ENCODE measurements at places on chromosomes 11 and 22.

DNA sequence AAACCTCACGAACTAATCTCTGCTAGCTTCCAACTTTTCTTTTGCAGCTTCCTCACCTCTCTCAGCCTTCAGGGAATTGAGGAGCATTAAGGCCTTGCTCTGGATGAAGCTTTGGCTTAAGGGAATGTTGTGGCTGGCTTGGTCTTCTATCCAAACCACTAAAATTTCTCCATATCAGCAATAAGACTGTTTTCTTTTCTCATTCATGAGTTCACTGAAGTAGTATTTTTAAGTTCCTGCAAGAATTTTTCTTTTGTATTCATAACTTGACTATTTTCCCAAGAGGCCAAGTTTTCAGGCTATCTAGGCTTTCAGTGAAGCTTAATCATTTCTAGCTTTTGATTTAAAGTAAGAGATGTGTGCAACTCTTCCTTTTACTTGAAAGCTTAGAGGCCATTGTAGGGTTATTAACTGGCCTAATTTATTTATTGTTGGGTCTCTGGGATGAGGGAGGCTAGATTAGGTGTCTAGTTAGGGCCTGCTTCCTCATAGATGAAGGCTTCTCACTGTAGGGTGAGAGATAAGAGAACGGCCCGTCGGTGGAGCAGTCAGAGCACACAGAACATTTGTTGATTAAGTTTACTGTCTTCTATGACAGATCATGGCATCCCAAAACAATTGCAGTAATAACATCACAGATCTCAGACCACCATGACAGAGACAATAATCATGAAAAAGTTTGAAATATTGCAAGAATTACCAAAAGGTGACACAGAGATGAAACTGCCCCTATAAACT, 33.2 kb downstream of the CSF2RB start:
- DNase-seq, result no peak

DNA sequence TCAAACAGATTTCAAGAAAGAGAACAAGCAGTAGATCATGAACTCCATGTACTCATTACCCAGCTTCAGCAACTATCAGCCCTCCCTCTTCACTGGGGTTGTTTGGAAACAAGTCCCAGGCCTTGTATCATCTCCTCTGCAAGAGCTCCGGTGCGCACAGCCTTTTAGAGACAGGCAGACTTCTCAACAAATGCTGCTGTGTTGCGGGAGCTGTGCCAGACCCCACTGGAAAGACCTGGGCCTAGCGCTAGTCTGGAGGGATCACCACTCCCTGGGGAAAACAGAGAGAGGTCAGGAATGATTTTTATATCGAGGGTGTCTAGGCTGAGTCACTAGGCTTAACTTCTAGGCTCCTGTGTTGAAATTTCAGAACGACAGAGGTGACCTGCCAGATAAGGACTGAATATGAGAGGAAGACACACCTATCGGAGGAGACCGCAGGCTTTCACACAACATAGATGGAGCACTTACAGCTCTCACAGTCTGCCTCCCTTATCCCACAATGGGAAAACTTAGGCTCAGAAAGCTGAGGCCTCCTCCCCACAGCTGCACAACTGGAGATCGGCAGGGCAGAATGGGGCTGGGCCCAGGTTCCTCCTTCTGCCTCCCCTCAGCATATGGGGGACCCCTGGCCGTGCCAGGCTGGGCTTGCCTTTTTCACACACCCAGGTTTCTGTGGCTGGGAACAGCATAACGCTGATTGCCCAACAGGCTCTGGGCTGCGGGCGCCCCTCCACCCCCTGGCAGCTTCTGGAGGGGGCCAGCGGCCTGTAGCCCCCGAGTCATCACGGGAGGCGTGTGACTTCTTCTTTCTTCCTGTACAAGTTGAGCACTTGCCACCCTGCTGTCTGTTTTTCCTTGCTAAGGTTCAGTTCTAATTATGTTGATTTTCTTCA, 86.0 kb downstream of the PKNOX2 start:
- DNase-seq, result no peak

GRCh38 chr11:112620621-112621394, 340.4 kb upstream of the NCAM1 start:
- DNase-seq, result no peak

- no peak for DNase-seq
Observed at GRCh38 chr11:118804094-118804493, 13.1 kb upstream of the DDX6 start.

DNA sequence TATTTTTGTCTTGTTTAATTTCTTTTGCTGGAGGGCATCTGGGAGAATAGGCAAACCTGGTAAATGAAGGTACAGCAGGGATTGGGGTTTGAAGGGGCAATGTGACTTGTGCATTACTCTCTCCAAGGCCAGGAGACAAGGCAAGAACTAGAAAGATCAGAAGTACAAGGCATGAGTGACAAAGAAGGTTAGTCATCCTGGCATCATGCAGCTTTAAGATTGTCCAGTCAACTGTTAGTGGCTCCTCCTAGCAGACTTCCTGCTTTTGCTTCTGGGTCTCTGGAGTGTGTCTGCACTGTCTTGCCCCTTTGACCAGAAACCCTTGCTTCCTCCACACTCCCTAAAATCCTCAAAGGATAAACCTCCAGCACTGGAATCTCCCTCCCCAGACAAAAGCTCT, 27.2 kb upstream of the GLYATL1 start:
- DNase-seq, result no peak

GRCh38 chr11:21104641-21105040, 435.3 kb downstream of the NELL1 start:
- DNase-seq, result no peak

- no peak for DNase-seq
Observed at GRCh38 chr11:78187366-78188285, 800 bp downstream of the KCTD21 start.

DNA sequence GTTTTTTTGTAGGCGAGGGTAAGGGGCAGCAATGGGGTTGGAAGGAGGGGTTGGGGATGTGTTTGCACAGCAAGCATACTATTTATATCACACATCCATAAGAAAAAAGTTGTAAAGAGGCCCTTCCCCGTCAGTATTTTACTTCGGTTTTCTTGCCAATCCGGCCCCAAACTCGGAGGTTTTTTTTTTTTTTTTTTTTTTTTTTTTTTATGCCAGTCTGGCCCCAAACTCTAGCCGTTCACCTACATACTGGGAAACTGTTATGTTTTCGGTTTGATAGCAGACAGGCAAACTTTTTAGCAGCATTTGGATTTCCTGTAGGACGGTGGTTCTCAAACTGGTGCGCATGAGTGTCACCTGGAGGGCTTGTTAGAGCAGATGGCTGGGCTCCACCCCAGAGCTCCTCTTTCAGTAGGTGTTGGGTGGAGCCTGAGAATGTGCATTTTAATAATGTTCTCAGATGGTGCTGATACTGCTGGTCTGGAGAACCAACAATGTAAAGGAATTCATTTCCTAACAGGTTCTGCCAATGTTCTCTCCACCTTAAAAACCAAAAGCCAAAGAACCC, 76.5 kb upstream of the ZBED5 start:
- no peak for DNase-seq

DNA sequence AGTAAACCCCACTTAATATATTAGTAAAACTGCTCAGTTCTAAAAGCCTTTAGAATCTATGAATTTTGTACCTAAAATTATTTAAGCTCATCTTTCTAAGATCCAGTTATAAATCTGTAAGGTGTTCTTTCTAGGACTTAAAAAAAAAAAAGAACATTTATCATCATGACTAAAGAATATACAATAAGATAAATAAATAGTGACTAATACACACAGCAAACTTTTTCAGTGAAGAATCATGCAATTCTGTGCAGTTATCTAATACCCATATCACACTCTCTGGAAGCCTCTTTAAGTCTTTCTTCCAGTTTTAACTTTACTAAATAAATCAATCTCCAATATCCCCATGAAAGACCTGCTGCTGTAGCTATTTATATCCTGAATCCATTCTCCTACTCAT, 59.8 kb downstream of the CEP57 start:
- DNase-seq, result no peak

DNA sequence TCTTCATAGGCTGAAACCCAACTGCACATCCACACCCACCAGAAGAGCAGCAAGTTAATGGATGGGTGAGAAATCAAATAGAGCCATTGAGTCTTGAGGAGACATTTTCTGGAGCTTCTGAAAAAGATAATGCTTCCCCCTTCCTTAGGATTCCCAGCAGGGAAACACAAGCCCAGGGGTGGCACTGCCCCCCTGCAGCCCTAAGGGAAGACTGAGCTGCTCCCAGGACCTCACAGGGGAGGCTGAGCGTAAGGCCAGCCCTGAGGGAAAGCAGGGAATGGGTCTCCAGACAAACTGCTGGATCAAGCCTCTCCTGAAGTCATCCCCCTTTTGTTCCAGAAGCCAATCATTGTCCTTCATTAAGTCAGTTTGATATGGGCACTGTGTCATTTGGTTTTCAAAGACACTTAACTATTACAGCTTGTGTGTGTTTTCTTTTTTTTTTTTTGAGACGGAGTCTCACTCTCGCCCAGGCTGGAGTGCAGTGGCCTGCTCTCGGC, 15.1 kb downstream of the LTO1 start:
- DNase-seq, result no peak

GRCh38 chr11:63564056-63564774, 1.0 kb upstream of the PLAAT2 start:
- no peak for DNase-seq

DNA sequence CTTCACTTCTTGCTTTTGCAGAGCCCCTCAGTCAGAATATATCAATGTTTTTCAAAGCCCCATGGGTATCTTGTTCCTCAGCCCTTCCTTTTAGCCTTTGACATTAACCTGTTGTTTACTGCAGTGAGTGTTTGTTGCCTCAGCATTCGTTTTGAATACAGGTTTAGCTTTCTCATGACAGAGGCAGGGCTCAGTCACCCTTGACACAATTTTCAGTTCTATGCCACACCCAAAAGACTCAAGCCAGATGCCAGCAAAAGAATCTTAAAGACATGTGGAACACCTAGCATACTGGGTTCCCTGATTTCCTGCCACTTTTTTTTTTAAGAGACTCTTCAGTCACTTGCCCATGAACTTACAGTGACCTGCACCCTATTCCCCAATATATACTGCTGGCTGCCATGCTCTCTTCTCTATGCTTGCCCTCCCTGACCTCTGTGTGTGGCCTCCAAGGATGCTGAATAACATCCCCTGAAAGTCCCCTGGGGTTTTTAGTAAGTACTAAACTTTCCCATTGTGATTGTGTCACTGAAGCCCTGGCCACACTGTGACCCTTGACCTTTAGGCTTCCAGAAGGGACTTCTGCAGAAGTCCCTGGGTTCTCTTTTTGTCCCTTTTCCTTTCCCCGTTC, 1225.5 kb downstream of the TBC1D22A start:
- no peak for DNase-seq

DNA sequence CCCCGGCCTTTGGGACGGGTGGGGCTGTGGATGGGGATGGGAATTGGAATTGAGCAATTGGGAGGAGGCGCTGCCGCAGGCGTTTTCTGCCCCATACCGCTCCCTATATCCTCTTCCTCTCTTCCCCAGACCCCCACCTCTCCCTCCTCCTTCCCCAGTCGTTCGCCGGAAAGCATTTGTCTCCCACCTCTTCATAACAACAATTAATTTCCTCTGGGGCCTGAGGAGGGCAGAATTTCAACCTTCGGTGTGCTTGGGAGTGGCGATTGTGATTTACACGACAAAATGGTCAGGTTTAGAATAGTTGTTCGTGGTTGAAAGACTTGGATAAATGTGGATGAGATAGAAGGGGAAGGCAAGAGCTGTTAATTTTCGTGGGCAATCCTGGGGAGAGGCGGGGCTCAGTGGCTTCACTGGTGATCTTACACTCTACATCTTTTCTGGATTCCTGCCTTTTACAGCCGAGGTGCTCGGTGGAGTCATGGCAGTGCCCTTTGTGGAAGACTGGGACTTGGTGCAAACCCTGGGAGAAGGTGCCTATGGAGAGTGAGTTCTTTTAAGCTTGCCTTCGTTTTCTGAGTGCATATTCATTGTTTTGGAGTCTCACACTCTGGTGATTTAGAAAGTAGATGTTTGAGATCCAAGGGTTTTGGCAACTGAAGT, 1.5 kb downstream of the CHEK1 start:
- DNase-seq, result no peak

DNA sequence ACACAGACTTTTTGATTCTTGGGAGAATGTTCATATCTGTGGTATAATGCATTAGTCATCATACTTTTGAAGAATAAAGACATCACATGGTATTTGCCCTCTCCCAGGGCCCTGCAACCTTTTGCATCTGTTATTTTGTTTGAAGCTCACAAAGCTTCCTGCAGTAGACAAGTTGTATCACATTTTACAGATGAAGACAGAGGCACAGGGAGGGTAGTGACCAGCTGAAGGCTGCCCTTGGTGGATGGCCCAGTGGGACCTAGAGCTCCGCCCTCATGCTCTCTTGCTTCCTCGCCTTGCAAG, 66.4 kb downstream of the UBASH3B start:
- no peak for DNase-seq

DNA sequence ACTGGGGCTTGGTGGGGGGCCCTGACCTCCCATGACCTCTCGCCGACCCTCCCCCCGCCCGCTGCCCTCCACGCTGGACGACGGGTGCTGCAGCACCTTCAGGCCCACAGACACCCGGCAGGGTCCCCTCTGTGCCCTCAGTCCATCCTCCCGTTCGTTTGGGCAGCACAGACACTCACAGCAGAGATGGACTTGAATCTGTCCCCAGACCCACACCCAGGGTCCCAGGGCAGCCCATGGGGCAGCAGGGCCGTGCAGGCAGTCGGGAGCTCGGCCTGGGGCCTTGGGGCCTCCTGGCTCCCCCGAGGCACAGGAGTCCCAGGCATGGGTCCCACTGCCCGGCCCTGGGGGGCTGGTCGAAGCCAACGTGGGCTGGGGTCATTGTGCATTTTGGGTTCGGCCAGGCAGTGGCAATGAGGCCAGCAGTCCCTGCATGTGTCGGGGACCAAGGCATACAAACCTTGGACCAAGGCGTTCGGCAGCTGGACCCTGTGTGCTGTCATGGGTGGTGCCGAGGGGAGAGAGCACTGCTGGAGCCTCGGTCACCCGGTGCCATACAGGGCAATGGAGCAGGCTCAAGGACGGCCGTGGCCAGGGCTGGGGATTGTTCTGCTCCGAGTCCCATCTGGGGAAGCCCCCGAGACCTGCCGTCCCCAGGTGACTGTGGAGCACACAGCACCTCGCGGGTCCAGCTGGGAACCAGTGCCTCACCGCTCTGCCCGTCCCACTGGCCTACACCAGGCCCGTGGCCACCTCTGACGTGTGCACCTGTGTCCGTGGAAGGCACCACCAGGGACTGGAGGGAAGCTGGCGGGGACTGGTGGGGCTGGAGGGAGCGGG, 19.3 kb upstream of the BRSK2 start:
- no peak for DNase-seq

DNA sequence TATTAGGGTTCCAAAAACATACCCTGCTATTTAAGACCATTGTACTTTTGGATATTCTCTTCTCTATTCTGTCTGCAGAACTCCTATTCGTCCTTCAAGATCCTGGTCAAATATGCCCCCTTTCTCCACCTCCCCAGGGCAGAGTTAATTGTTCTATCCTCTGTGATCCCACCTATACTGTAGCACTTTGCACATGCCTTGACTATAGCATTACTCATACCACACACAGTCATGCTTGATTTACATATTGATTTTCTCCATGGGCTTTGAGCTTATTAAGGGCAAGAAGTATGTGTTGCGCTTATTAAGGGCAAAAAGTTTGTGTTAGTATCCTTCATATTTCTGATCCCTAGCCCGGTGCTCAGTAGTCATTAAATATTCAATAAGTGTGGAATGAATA, 263.7 kb upstream of the CADM1 start:
- no peak for DNase-seq

- DNase-seq, result no peak
Observed at GRCh38 chr22:25368271-25368670, 148.8 kb downstream of the CRYBB2 start.

- no peak for DNase-seq
Observed at GRCh38 chr11:26144291-26144690, 187.6 kb upstream of the ANO3 start.

GRCh38 chr11:96373826-96374225, 15.9 kb downstream of the CCDC82 start:
- no peak for DNase-seq

- DNase-seq, result no peak
Observed at GRCh38 chr11:18853086-18853720, 61.6 kb upstream of the PTPN5 start.

All from activated CD4-positive, CD25-positive, alpha-beta regulatory T cell treated with anti-CD3 and anti-CD28 coated beads, Interleukin-2, amount 50 U/mL, for 72 hours (primary cell).